Stimulated activated naive CD8-positive, alpha-beta T cell treated with anti-CD3 and anti-CD28 coated beads, Interleukin-15, amount 100 ng/mL, for 72 hours (primary cell): ENCODE measurements at places on chromosomes 6 and 20.

DNA sequence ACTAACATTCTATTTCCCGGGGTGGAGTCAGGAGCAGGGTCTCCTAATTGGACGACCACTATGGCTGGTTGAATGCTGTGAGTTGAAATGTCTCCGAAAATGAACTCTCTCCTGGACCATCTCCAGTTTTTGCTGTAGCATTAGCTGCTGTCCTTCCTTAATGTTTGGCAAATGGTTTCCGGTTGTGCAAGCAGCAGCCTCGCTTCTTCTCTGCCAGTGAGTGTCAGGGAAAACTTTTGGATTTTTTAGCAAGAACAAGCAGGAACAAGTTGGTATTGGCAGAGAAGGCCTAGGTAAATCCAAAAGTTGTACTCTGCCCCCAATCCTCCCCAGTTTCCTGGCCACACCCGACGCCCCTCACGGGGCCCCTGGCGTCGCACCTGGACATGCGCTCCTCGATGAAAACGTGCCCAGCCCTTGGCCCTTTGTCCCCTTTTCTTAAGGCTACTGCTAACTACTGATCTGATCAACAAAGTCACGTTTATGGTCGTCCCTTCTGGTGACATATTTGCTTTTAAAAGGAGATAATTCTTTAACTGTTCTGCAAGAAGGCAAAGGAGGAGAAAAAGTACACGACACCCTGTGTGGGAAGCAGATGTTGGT lies 103.2 kb downstream of the ARMC2 start:
- no peak for DNase-seq

GRCh38 chr6:4901386-4902061 lies 102.3 kb downstream of the RPP40 start:
- DNase-seq = no peak

DNA sequence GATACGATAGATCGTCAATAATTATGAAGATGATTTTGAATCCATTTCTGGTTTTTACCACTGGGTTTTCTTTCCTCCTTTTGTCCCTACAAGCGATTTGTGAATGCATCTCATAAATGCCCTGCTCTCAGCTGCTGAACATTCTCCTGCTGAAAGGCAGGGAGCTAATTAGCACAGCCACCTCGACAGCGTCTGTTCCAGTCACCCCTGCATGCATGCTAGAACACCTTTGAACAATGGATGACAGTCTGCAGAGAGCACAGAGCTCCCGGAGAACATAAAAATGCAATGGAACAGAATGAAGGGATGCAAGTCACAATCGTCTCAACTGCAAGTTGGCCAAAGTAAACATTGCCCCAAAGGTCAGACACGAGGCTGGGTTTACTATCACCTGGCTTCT lies 105.8 kb downstream of the SLC35B3 start:
- DNase-seq = no peak

DNA sequence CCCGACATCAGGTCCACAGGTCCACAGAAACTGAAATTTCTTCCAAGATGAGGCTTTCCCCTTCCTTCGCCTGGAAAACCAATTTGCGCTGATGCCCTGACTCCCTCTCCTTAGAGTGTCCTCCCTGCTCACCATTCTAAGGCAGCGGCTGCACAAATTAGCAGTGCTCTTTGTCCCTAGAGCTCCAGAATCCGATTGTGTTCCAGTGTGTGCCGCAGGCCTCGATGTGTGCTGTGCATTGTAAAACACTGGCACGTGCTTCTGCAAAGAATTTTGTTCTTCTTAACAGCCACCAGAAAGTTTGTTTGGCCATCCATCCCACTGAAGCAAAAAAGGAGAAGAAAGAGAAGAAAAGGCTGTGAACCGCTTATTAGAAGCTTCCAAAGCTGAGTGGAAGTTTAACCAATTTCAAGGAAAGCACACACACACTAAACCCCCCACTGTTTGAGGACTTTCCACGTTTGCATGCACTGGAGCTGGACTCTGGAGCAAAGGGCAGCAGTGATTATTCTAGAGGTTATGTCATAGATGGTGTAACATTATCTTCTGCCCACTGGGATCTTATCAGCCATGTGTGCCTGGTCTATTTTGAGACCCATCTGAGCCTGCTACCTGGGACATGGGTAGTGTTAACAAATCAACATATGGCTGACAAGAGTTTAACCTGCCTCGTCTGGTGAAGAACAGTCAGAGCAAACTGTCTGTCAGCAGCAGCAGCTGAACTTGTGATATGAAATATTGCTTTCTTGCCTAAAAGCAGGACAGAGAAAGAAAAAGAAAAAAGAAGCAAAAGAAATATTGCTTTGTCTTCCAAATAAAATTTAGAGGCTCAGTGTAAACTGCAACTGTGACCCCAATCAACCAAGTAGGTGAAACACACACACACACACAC lies 64.9 kb upstream of the RREB1 start:
- no peak for DNase-seq

- no peak for DNase-seq
Observed at GRCh38 chr6:19524366-19525186, 312.6 kb upstream of the ID4 start.
